ENCODE measurements at places on chromosomes 6 and 20. TPM values are rescaled to one million over a fixed set of nuclear protein-coding genes. Genes with fewer than 3 reads are reported as not detected.

KCNK16 gene
- not detected for total RNA-seq

TMEM74B gene
- not detected for total RNA-seq

COL21A1 gene
- 6.7 TPM for total RNA-seq

MAP7 gene
- 3.8 TPM for total RNA-seq

CRISP1 gene
- total RNA-seq: not detected
